ENCODE measurements at places on chromosomes 11 and 22. TPM values are rescaled to one million over a fixed set of nuclear protein-coding genes. Genes with fewer than 3 reads are reported as not detected.

Gene CEND1
- polyA plus RNA-seq: 1.4 TPM

Gene ZNF280B
- 0.48 TPM for polyA plus RNA-seq

Gene TRABD
- polyA plus RNA-seq: 36.4 TPM

Gene C11orf86
- polyA plus RNA-seq: not detected

Gene TMEM151A
- 0.15 TPM for polyA plus RNA-seq
